ENCODE measurements at places on chromosomes 16 and 17.
A peak's percentile ranks its signal among the peaks of the same experiment; 100 is the strongest.

GRCh38 chr17:50908860-50909764 lies 43.0 kb upstream of the TOB1 start:
- DNase-seq = no peak

GRCh38 chr16:67667453-67667816 lies 821 bp downstream of the C16orf86 start:
- DNase-seq = no peak

- DNase-seq = peak; percentile 85
These were observed 8.0 kb downstream of the ST3GAL2 start for GRCh38 chr16:70430667-70431536.

- no peak for DNase-seq
These were observed 1.7 kb downstream of the CYTH1 start for GRCh38 chr17:78780335-78780734.
